HS-5 (cell line): ENCODE measurements at places on chromosomes 1 and 21.

- no peak for DNase-seq
Observed at GRCh38 chr1:61284936-61285335, 202.6 kb downstream of the NFIA start.

GRCh38 chr1:93296555-93297154 lies 49.1 kb upstream of the DR1 start:
- DNase-seq, result no peak

DNA sequence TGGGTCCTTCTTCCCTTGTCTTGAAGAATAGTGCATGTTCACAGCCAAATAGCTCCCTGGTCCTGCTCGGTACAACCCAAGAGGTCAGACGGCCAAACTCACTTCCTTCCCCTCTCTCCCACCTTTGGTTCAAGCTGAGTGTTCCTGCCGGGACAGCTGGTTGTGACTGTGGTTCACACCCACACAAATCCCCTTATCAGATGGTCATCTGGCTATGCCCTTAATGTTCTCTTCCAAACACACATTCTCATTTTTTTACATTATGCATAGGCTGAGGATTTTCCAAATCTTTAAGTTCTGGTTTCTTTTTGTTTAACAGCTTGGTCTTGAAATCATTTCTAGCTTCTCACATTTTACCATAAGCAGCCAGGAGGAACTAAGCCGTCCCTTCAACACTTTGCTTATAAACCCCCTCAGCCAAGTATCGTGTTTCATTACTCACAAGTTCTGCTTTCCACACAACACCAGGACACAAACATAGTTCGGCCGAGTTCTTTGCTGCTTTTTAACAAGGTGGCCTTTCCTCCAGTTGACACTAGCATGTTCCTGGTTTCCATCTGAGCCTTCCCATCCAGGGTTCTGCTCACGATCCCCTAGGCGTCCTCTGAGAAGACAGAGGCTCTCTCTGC lies 19.7 kb upstream of the TSPEAR start:
- DNase-seq, result no peak

DNA sequence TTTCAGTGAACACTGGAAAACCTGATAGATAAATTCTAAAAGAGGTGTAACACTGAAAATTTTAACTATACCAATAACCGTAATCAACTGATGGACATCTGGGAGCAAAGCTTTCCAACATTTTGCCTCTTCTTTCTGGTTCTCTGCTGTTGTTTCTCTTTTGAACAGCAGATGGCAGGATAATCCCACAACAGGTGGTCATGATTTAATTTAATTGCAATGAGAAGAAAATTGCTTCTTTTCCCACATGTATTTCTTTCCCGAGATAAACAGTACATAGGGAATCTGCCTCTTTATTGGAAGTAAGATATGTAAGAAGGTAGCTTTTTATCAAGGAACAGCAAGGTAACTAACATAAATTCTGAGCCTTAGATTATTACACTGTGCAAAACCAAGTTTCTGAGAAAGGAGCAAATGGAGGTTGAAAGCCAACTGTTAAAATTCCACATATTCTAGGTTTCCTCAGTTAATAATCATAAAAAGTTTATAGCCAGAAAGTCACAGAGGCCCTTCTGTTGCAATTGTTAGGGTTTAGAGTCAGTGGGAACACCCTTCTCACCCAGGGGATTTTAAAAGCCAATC lies 72.9 kb downstream of the RPS6KA1 start:
- peak; percentile 50 for DNase-seq

GRCh38 chr1:67604778-67605177 lies 80.2 kb upstream of the GADD45A start:
- no peak for DNase-seq

DNA sequence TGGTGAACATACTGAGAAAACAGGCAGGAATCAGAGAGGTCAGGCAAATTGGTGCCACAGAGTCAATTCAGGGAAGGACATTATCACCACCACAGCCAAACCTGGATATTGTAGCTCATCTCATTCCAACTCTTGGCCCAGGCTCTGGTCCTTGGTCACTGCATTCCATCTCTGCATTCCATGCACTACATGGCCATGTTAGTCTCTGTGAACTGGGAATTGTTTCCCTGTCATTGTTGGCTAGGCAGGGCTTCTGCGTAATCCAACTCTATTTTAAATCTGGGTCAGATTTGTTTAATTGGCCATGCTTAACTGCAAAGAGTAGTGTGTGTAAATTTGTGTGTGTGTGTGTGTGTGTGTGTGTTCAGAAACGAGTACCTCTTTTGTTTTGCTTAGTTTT lies 837.6 kb upstream of the ADAMTS5 start:
- DNase-seq, result no peak
